Myocyte (in vitro differentiated cells): ENCODE measurements at places on chromosomes 3 and 15. TPM values are rescaled to one million over a fixed set of nuclear protein-coding genes. Genes with fewer than 3 reads are reported as not detected.
A peak's percentile ranks its signal among the peaks of the same experiment; 100 is the strongest.

The SLC9C1 gene
- total RNA-seq: not detected in 2 replicates

The NR1I2 gene
- total RNA-seq: 0.83 TPM in 1 of 2 replicates, not detected in the other

The C3orf22 gene
- total RNA-seq: not detected in 2 replicates

The TLR9 gene
- 0.05 TPM in 1 of 2 replicates, not detected in the other for total RNA-seq

The RSL24D1 gene
- 68.9 and 71.8 TPM in 2 replicates for total RNA-seq

The IQCF5 gene
- not detected in 2 replicates for total RNA-seq

The IL17RD gene
- total RNA-seq: 0.56 and 0.73 TPM in 2 replicates

The ADAMTS17 gene
- total RNA-seq: 0.10 and 0.43 TPM in 2 replicates

GRCh38 chr3:25246913-25247312 is 181.2 kb upstream of the RARB start:
- DNase-seq: no peak

GRCh38 chr3:58102976-58103451 is 94.8 kb downstream of the FLNB start:
- no peak for DNase-seq

- DNase-seq: no peak
Measured at GRCh38 chr3:131880948-131881347, 153.9 kb downstream of the CPNE4 start.

GRCh38 chr15:81184188-81184587 is 12.5 kb upstream of the IL16 start:
- DNase-seq: peak; percentile 23

DNA sequence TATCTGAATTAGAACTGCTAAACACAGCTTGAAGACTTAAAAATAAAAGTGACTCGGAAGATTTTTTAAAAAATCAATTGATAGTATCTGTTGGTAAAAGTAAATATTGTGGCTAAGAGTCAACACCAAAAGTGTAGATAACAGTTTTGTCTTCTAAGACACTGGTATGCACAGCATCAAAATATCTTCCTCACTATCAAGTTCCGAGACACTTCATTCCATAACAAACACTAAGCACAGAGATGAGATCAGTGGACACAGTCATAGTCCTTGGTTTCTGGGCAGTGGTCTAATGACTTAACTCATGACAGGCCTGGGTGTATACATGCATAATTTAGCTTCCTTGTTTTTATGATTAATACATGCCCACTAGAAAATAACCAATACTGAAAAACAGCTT is 63.2 kb downstream of the PXYLP1 start:
- DNase-seq: peak; percentile 62

DNA sequence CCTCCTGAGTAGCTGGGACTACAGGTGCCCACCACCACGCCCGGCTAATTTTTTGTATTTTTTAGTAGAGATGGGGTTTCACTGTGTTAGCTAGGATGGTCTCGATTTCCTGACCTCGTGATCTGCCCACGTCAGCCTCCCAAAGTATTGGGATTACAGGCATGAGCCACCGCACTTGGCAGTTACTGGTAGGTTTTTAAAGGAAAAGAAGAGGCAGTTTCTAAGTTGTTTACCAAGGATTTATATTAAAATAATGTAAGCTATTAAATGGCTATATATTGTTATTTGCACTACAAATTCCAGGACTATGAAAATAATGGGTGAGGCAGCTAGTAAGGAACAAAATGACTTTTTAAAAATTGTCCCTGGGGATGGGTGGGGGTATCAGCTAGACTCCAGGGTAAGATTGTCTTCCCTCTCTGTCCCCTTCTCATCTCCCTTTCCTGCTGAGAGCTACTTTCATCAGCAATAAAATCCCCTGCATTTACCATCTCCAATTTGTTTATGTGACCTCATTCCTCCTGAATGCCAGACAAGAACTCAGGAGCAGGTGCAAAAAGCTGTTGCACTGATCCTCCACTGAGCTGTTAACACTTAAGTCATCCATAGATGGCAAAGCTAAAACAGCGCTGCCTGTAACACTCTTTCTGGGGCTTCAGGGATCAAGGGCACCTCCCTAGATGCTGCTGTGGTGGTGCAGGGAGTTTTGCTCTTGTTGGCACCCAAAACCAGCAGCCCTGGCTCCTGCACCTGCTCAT is 165.2 kb downstream of the ZPLD1 start:
- DNase-seq: peak; percentile 18

- no peak for DNase-seq
Measured at GRCh38 chr15:54289590-54290136, 311.4 kb downstream of the UNC13C start.

GRCh38 chr3:45957586-45957985 is 14.3 kb downstream of the CXCR6 start:
- no peak for DNase-seq

DNA sequence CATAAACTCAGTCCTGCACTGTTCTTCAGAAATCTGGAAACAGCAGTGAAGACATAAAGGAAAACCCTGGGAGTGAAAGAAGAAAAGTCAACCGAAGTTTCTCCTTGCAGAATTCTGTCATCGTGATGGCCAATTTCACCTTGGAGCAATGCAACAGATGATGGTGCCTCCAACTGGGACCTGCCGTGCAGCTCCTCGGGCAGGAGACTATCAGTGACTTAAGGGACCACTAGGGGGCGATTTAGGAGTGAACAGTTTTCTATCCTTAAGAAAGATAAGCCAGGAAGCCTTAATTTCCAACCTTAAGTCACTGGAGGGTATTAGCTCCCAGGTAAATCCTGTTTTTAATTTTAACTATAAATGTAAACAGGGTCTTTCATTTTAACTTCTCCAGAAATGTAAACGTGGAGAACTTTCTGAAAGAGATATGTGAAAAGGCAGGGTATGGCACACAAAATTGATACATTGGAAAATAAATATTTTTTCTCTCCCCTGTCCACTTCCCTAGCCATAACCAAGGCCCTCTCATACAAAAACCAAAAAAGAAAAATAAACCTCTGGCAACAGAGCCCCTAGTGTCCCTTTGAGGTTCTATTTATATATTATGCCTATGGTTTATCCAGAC is 116.3 kb downstream of the PDZRN3 start:
- DNase-seq: peak; percentile 79

DNA sequence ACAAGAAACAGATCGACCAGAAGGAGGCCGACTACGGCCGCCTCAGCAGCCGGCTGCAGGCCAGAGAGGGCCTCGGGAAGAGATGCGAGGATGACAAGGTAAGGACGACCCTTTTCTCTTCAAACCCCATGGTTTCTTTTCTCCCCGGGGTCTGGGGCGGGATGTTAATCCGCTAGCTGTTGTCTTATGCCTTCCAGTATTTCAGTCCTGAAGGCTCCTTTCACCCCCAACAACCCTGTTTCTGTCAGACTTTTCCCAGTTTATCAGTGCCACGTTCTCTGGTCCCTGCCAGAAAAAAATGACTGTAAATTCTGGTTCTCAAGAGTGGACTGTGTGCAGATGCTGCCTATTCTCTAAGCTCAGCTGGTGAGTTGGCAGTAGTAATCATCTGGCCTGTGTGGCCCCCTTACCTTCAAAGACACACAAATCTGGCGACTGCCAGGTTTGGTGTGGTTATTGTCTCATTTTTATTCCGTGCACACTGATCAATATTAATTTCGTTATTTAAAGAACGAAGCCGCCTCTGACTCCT is 806 bp downstream of the GOLM2 start:
- DNase-seq: no peak

GRCh38 chr3:109155828-109156227 is 19.3 kb downstream of the C3orf85 start:
- no peak for DNase-seq

DNA sequence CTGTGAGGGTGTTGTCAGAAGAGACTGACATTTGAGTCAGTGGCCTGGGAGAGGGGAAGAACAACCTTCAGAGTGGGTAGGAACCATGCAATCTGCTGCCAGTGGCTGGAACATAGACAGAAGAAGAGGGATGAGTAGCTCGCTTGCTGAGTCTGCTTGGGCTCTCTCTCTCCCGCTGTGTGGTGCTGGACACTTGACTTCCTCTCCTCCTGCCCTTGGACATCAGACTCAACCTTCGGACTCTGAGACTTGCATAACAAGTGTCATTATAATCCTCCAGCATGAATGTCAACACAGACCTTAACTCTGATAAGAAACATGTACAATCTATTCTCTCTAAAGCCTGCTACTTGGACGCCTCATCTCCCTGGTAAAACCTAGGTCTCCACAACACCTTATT is 5.9 kb upstream of the NMD3 start:
- DNase-seq: no peak

DNA sequence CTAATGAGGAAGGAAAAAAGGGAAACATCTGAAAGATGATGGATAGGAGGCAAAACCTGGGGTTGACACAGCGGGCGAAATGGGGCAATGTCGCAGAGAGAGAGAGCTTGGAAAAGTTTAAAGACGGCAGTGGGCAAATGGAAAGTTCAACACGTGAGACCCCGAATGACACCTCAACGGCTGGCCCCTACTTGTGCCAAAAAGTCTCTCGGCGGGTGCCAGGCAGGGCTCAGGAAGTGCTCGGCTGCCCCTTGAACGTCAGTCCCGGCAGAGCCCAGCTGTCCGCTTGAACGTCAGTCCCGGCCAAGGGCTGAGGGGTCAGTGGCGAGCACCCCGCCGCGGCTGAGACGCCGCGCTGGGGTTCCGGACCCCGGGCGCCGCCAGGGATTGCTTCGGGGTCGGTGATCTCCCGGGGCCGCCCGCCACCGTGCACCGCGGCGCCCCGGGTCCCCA is 658 bp downstream of the EOGT start:
- peak; percentile 79 for DNase-seq

GRCh38 chr15:94844538-94845389 is 613.4 kb downstream of the MCTP2 start:
- DNase-seq: no peak

DNA sequence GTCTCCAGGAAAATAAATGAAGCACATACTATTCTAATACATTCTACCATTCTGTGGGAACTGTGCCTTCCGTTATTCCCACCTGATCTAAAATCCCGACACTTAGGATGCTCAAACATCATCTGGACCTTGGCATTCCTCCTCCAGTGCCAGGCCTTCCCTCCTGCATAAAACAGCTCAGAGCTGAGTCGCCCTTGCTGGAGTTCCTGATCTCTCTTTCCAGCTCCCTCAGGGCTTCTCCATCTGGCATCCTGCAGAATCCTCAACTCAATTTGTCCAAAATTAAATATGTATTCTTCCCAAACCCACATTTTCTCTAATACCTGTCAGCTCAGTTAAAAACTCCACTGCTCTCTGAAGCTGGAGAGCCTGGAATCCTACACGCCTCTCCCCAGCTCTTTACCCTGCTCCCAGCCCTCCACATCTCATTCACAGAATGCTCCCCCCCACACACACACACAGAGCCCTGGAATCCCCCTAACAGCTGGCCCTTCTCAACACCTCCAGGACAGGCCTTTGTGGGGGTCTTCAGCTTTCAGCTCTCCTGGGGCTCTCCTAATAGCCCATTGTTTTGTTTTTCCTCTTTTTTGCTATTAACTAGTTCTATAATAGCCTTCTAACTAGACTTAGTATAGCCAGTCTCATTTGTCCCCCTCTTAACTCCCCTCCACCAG is 78.5 kb downstream of the HMG20A start:
- no peak for DNase-seq

DNA sequence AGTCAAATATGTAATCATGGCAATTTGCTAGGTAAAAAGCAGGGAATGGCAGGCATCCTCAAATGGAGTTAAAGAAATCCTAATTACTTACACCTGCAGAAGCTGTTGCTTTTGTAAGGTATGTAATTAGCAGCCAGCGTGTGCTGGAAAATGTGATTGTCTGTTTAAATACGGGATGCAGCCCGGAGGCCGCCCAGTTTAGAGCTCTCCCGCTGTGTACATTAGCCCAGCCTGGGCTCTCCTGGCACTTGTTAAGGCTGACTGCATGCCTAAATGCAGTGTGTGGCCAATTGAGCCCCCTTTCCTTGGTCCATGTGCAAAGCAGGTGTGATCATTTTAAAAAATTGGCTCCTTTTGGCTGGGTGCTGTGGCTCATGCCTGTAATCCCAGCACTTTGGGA is 9.0 kb downstream of the DPH3 start:
- DNase-seq: no peak

- DNase-seq: no peak
Measured at GRCh38 chr15:93462690-93463089, 373.7 kb upstream of the RGMA start.

DNA sequence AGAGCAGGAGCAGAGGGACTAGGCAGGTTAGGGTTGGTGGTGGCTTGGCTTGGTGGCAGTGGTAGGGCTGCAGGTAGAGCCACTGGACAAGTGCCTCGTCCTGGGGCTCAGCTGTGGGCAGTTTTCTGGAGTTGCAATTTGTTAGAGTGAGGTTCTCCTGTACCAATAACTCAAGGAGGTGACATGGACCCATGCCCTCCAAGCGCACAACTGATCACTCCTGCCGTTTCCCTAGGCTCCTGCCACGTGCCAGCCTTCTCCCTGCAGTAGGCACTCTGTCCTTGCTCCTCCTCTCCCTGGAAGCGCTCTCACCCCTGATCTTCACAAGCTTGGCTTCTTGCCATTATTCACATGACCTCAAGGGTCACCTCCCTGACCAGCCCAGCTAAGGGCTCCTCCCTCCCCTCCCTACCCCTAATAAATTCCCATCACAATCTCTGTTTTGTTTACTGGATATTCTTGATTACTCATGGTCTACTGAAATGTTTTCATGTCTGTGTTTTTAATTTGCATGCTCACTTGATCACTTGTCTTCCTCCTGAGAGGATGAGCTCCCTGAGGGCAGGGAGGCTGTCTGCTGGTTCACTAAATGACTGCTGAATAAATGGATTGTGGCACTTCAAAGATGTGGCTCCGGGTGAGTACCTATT is 3.3 kb downstream of the WNT7A start:
- DNase-seq: no peak

DNA sequence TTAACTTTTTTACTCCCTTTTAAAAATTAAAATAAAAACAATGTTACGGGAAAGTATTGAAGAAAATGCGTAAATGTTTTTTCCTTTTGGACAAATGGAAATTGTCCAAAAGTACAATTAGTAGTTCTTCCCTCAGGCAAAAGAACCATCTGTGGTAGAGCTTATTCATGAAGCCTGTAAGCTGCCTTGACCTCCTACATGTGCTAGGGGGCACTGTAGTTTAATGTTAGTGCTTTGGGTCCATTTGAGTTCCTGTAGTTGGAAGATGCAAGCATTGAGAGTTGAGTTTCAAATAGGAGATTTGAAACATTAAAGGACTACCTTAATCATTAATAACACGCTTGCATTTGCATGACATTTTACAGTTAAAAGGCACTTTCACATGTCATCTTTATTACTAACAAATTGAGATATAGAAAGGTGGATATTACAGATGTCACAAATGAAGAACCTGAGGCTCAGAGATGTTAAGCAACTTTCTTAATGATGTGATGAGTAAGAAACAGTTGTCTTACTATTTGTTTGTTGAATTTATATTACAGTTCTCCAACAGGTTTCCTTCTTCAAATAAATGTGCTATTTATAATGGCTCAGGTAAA is 1.8 kb upstream of the ZNF385D start:
- peak; percentile 79 for DNase-seq

DNA sequence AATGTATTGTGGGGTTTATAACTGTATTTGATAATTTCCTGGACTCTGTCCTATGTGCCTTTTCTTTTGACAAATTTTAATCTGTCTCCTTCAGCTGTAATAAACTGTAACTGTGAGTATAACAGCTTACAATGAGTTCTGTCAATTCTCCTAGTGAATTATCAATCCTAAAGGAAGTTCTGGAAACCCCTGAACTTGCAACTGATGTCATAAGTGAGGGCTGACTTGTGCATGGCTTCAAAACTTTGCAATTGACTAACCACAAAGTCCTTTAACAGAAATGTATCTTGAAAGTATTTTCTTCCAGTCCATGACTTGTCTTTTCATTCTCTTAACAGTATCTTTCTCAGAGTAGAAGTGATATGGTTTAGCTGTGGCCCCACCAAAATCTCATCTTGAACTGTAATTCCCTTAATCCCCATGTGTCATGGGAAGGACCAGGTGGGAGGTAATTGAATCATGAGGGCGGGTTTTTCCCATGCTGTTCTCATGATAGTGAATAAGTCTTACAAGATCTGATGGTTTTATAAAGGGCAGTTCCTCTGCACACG is 108.3 kb downstream of the TFDP2 start:
- DNase-seq: no peak
